B cell (primary cell): ENCODE measurements at places on chromosomes 1 and 21.

- DNase-seq: no peak
Observed at GRCh38 chr1:68087184-68087583, 36.8 kb upstream of the DIRAS3 start.

GRCh38 chr1:108077991-108078390, 113.0 kb upstream of the VAV3 start:
- DNase-seq: peak; percentile 57

DNA sequence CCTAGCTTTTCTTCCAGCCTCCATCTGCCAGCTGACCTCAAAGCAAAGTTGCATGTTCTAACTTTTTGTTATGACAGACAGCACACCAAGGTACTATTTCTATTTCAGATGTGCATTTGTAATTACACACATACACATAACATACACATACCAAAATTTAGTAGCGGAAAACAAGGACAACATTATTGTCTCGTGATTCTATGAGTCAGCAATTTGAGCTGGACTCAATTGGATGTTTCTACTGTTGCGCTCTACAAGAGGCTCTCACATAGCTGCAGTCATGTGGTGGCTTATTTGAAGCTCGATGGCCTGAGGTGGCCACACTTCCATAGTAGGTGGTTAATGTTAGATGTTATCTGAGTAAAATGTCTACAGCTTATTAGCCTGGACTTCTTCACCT, 1010.1 kb upstream of the B3GALT2 start:
- DNase-seq: no peak

GRCh38 chr1:6666696-6667095, 34.9 kb downstream of the DNAJC11 start:
- DNase-seq: no peak

DNA sequence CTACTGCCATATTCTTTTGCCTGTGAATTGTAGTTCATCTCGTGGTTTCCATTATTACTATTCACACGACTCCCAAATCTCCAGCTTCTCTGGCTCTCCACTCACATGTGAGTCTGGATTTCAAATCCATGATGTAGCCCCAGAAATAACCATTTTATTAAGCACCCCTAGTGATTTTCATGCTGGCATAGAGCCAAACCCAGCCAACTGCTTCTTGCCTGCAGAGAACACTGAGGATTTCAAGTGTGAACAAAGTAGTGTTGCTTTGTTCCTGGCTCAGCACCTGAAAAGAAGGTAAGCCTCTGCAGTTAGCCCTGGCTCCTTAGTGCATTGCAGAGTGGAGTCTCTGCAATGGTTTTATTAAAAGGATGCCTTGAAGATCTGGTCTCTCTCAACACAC, 25.9 kb downstream of the UTP25 start:
- DNase-seq: no peak

DNA sequence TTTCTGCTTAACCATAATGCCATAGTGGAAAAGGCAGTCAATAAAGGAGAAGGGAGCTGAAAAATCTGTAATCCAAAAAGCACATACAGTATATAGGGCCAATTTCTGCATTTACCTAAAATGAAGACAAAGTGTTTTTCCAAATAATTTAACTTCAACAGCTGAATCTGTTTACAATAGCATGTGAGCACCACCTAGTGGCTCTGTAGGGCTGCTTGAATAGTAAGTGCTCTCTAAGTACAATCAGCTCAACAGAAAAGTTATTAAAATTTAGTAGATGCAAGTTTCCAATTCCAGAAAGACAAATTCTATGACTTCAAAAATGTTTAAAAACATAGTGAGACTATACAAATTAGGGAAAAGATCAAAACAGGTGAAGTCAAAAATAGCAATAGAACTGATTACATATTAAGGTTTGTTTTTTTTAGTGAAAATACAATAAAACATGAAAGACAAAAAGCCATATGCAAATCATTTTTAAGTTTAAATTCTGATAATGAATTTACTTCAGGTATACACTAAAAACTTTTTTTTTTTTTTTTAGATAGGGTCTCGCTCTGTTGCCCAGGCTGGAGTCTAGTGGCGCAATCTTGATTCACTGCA, 220.0 kb downstream of the SETD4 start:
- DNase-seq: peak; percentile 68

DNA sequence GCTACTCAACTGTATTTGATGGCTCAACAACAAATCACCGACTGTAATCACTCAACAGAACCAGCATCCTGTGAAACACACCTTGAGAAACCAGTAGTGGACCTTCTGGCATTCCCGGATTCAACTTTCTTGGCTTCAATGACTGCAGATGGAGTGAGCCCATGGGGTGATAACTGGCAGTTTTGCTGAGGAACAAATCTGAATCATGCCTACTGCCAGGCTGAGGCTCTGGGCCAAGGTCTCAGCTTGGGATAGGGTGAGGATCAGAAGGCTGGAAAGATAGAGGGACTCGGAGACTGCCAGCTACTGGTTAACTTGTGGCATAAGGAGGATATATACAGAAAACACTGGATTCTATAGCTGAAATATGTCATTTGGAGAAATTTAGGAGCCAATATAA, 63.5 kb upstream of the DIRAS3 start:
- DNase-seq: no peak

DNA sequence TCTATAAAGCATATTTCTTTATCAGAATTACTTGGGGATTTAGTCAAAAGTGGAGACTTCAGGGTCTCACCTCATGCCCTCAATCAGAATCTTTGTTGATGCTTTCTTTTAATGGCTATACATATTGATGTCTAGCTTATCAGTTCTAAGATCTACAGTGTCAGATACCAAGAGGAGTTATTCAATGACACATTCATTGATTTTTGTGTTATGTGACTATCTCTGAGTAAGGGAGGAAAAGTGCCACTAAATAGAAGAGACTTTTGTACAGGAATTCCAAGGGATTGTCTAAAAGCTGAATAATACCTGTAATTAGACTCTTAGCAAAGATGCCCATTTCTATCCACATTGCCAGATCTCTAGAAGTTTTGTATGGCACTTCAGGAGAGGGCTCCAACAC, 87.2 kb downstream of the HLX start:
- DNase-seq: no peak

GRCh38 chr1:27575840-27576331, 28.1 kb downstream of the AHDC1 start:
- DNase-seq: peak; percentile 57

DNA sequence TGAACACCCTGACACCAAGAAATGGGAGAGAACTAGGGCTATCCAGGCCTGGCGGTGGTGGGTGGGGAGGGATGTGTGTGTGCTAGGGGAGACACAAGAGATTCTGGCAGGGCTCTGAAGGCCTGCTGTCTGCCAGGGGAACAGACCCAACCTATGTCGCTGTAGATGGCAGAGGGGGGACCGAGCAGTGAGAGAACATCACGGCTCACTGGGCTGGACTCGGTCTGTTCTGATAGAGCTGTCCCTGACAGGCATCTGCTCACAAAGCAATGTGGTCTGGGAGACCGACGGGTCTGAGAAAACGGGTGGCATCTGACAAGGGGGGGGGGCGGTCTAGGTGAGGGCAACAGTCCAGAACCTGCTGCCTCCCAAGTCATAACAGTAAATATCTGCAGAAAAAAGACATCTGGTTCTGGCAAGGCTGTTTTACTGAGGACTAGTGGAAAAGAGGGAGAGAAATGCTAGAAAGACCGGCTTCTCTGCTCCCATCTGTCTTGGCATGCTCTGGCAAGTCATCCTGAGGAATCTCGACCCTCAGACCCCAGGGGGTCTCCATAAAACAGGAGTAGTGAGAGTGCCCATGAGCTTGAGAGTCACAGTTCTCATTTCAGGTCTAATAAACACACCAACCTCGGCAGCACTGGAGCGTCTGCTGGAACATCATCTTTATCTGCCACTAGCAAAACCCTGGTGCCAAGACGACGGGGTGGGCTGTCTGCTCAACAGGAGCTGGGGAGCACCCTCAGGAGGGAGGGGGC, 36.5 kb downstream of the SLC66A1 start:
- no peak for DNase-seq

- no peak for DNase-seq
Observed at GRCh38 chr1:89809556-89809955, 11.3 kb upstream of the LRRC8D start.

GRCh38 chr21:20996421-20997310, 1.5 kb upstream of the NCAM2 start:
- DNase-seq: peak; percentile 8

GRCh38 chr1:231918239-231919015, 291.8 kb downstream of the DISC1 start:
- DNase-seq: no peak

- no peak for DNase-seq
Observed at GRCh38 chr21:44893948-44894656, 20.6 kb upstream of the PTTG1IP start.

GRCh38 chr1:77762072-77762476, 2.4 kb upstream of the USP33 start:
- no peak for DNase-seq

DNA sequence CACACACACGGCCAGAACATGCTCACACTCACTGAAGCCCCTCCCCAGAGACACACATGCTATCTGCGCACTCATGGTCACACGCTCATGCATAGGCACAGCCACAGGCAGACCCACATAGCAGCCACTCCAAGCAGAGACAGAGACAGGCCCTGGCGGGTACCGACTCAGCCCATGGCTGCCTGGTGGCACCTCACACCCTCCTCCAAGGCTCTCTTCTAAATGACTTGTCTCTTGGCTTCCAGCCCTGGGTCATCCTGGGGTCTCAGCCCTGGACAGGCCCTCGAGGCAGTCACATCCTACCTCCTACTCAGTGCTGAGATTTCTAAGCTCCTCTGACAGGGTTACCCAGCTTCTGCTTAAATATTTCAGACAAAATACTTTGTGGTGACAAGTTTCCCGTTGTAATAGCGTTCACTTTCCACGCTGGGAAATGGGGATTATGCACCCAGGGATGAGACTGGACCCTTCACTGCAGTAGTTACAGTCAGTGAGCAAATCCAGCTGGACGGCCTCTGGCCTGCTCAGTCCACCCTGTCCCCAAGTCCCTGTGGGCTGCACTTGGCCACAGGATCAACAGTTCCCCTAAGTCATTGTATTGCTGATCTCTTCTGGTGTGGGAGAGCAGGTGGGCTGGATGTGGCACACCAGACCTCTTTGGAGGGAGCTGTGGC, 2.9 kb upstream of the NFASC start:
- no peak for DNase-seq

DNA sequence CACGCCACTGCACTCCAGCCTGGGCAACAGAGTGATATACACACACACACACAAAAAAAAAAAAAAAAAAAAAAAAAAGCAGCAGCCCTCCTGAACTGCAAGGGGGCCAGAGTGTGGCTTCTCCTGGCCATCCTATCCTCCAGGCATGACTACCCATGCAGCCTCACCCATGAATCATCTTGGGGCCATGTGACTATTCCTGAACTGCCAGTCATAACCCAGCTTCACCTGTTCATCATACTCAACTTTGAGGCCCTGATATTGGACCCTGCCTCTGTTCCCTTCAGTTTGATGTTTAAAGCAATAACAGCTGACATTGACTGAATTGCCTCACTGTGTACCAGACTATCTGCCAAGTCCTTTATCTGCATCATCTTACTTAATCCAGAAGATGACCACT, 2.8 kb upstream of the HPCAL4 start:
- DNase-seq: no peak

GRCh38 chr21:37484535-37485474, 118.2 kb downstream of the DYRK1A start:
- no peak for DNase-seq

GRCh38 chr1:239835946-239836440, 255.7 kb upstream of the FMN2 start:
- no peak for DNase-seq

DNA sequence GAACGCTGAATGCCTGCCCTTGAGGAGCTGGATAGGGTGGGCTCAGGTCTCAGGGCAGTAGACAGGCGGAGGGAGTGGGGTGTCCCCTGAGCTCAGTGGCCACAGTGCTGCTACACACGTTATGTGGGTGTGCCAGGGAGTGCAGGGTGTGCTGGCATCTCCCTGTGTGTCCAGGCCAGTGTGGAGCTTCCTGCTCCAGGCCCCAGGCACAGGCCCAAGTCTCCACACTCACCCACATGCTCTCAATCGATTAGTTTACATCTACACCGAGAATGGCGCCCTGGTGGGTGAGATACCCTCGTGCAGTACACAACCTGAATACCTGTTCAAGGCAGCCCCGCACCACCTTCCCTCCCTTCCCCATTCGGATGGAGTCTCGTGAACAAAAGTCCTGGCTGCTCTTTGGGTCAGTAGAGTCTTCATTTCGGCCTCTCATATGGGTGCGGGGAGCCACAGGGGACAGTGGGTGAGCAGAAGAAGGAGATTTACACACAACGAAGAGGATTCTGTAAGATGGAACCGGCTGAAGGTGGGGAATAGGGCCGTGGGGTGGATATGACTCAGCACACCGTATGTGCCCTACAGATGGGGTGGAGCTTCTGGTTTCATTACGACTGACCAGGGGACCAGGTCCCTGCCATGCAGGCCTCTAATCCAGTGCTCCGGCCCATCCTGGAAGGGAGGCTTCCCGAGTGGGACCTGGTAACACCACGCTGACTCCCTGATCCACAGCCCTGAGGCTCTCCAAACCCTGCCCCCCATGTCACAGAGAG, 93.3 kb downstream of the SPSB1 start:
- no peak for DNase-seq

- DNase-seq: no peak
Observed at GRCh38 chr1:21077085-21077484, 99.6 kb downstream of the EIF4G3 start.

DNA sequence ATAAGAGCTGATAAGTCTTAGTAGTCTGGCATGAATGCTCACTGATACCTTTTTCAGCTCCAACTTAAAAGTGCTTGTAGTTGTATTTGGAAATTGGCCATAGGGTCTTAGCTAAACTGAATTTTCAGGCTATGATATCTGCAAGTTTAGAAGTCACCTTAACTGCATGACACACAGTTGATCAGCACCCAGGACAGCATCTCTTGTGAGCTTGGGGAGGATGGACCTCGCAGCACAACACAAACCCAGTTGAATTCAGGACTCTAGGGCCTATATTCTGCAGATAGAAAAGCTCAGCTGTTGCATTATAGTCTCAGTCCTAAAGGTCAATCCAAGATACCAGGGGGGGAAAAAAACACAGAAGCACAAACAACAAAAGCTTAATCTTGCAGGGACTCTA, 394.3 kb downstream of the KCNH1 start:
- DNase-seq: no peak

GRCh38 chr1:3536420-3537195, 74.7 kb downstream of the MEGF6 start:
- DNase-seq: no peak

- DNase-seq: no peak
Observed at GRCh38 chr1:192878249-192878648, 69.4 kb downstream of the RGS2 start.

DNA sequence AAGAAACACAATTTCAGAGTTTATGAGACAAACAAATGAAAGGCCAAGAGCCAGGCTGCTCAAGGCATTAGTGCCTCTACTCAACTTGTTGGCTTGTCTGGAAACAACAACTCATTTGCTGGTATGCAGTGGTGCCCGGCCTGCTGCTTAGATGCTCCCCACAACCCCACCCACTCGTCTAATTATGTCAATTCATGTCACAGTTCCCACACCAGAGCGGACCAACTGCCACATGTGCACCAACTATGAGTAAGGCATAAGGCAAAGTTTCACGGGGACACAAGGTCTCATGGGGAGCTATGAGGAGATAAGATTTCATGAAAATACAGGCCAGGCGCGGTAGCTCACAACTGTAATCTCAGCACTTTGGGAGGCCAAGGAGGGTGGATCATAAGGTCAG, 34.5 kb upstream of the LRRC38 start:
- no peak for DNase-seq
